ENCODE measurements at places on chromosomes 11 and 22.
A peak's percentile ranks its signal among the peaks of the same experiment; 100 is the strongest.

- no peak for DNase-seq
Observed at GRCh38 chr22:27431081-27431480, 370.5 kb downstream of the MN1 start.

- no peak for DNase-seq
Observed at GRCh38 chr11:117058761-117059261, 39.4 kb downstream of the SIK3 start.

DNA sequence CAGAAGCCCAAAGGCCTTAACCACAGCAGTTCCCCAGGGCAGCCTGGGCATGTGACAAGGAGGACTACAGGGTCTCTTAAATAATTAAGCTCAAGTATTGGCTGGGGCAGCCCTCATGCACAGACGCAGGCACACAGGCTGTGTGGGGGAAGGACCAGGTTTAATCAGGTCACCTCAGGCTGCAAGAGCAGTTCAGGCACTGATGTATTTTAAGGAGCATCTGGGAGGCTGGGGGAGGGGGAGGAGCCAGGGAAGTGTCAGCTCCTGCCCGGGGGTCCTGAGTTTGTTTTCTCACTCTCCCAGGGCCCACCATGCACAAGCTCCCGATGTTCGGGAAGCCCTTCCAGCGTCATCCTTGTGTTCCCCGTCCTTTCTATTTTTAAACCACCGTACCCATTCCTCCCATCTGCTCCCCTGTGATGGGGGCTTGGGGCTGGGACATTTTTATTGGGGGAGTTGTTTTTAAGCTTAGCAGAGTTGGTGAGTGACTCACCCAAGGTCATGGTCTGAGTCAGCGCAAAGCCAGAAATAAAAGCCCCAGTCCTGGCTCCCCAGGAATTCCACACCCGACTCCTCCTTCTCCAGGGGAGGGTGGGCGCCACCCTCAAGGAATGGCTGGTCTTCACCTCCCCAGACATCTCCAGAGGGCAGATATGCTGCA, 2.4 kb downstream of the CSDC2 start:
- DNase-seq, result no peak

GRCh38 chr11:76724171-76724768, 53.7 kb upstream of the LRRC32 start:
- no peak for DNase-seq

DNA sequence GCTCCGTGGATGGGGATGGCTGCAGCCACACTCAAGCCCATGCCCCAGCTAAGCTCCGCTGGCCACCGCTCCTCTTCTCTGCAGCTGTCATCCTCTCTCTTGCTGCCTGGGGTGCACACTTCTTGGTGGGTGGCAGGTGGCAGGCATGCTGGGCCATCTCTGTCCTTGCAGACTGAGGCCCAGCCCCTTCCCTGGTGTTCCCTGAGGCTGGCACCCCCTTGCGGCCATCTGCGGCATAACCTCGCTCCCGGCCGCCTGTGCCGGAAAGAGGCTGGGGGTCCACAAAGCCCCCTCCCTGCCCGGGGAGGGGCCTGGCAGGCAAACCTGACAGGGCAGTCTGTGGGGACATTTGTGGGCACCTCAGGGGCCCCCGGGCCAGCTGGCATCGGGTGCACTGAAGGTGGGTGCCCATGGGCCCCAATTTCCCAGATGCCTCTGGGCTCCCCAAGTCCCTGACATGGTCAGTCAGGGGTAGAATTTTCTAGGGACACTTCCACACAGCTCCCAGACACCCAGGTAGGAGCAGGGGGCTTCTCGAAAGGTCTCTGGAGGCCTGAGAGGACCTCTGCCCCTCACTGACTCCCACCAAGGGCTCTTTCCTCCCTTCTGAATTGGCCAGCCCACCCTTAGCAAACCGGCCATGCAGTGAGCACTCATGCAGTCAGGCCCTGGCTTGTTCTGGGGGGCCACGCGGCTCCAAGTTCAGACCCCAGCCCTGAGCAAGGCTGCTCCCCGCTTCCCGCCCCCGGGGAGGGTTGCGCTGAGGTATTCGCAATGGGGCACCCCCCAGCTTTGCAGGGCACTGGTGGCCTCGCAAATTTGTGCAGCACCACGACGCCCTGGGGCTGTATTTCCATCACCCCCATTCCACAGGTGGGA, 23.5 kb upstream of the TH start:
- no peak for DNase-seq

- DNase-seq, result no peak
Observed at GRCh38 chr11:109320595-109320994, 101.4 kb upstream of the C11orf87 start.

DNA sequence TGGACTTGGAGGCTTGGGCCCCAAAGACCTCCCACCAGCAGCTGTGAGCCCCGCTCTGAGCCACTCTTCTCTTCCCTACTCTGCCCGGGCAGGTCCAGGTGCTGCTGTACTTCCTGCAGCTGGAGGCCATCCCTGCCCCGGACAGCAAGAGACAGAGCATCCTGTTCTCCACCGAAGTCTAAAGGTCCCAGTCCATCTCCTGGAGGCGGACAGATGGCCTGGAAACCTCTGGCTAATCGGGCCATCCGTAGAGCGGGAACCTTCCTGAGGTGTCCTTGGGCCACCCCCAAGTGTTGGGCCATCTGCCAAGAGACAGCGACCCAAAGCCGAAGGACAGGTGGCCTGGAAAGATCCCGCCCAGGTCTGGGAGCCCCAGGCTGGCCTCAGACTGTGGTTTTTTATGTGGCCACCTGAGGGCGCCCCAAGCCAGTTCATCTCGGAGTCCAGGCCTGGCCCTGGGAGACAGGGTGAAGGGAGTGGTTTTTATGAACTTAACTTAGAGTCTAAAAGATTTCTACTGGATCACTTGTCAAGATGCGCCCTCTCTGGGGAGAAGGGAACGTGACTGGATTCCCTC, 135.1 kb downstream of the BCR start:
- DNase-seq, result peak; percentile 53

DNA sequence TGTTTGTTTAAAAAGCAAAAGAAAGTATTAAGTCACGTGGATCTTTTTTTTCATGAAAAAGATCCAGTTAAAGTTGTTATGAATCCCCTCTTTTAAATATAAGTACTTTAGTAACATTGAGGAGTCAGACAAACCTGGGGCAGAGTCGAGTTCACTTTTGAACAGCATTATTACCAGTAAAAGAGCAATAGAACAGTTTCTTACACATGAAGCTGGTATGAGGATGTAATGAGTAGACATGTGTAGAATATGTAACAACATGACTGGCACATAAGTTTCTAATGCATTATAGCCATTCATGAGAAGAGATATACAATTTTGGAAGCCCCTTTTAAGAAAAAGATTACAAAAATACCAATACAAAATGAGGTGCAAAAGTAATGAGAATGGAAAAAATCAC, 7.6 kb upstream of the MUC15 start:
- no peak for DNase-seq

DNA sequence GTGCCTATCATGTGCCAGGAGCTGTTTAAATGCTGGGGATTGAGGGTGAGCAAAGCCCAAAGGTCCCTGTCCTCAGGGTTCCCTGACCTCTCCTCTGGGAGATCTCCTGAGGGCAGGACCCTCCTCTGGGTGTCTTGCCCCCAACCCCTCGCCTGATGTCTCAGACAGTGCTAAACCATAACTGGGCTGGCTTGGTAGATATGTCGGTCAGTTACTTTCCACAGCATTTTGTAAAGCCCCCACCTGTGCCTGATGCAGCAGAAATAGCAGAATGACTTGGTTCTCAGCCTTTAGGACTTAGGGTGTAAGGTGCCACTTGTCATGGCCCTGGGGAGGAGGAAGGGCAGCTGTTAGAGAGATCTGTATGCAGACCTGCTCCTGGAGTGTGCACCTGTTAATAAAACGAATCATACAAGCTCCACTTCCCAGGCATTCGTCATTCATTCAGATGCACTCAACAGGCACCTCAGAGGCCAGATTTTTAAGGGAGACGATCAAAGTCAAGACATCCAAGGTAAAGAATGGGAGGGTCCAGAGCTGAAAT, 88.1 kb downstream of the TP53I11 start:
- DNase-seq, result no peak

- peak; percentile 36 for DNase-seq
Observed at GRCh38 chr22:38981005-38981991, 849 bp upstream of the APOBEC3B start.

- no peak for DNase-seq
Observed at GRCh38 chr22:50677493-50678217, 5.0 kb downstream of the SHANK3 start.

DNA sequence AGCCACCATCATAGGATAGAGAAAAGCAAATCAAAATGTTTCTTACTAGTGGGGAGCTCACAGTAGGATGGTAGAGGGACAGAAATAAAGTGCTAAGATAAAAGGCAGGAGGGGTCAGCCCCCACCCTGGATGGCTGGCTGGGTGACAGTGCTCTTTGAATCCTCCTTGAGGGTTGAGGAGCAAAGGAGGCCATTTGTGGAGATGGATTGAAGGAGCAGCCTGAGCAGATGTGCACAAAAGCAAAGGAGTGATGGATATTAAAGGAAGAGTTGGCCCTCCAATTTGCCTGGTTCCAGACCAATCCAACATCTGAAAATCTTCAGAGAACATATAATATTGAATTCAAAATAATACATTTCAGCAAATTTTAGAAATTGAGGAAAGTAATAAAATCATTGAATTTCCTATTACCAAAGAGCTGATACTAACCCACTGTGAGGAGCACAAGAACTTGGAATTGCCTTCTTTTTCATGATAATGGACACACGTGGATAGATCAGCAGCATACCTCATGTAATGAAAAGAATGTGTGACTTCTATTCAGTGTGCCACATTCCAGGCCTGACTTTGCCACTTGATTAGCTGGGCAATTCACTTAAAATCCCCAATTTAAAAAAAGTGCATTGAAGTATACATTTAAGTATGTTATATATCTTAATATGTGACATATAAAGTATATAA, 287.0 kb downstream of the FAT3 start:
- no peak for DNase-seq

- DNase-seq, result no peak
Observed at GRCh38 chr22:27843441-27843840, 41.9 kb upstream of the MN1 start.

DNA sequence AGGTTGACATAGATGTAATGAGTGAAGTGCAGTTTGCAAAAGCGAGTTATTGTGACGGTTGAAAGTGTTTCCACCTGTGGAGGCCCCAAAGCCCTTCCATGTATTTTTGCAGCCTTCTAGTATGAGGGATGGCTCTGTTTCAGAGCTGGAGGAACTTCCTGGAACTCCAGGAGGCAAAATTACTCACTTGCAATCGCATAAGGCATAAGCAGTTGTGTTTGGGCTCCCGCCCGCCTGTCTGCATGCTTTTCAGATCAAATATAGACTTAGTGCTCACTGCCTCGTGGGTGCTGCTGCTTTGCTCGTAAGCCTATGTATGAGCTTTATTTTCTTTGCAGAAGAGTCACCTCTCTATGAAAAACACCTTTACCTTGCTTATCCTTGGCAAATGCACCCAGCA, 146.8 kb upstream of the LARGE1 start:
- no peak for DNase-seq

Data from small intestine (tissue), 16 donors.